ENCODE measurements at places on chromosomes 16 and 17.

- peaks cover 61% of the 10 kb centered on the region for H3K36me3 ChIP-seq
- peak overlapping the region; percentile 48 for H3K27ac ChIP-seq
- no peak overlapping the region for H3K4me3 ChIP-seq
- no peaks in the 10 kb centered on the region for H3K27me3 ChIP-seq
Observed at GRCh38 chr16:74651841-74652240, 14.8 kb downstream of the RFWD3 start.

DNA sequence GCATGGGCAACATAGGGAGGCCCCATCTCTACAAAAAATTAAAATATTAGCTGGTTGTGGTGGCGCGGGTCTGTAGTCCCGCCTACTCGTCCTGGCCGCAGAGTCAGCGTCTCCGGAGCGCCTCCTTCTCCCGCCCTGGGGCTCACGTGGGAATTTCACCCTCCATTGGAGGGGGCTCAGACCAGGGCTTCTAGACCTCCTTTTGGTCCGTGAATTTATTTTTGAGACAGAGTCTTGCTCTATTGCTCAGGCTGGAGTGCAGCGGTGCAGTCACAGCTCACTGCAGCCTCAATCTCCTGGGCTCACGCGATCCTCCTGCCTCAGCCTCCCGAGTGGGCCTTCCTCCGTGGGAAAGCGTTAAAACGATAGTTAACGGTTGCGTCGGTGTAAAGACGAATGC is 394 bp upstream of the NME4 start:
- no peaks in the 10 kb centered on the region for H3K36me3 ChIP-seq
- H3K4me3 ChIP-seq, result peak overlapping the region; percentile 60
- no peak overlapping the region for H3K27ac ChIP-seq
- peaks cover 31% of the 10 kb centered on the region for H3K4me1 ChIP-seq

DNA sequence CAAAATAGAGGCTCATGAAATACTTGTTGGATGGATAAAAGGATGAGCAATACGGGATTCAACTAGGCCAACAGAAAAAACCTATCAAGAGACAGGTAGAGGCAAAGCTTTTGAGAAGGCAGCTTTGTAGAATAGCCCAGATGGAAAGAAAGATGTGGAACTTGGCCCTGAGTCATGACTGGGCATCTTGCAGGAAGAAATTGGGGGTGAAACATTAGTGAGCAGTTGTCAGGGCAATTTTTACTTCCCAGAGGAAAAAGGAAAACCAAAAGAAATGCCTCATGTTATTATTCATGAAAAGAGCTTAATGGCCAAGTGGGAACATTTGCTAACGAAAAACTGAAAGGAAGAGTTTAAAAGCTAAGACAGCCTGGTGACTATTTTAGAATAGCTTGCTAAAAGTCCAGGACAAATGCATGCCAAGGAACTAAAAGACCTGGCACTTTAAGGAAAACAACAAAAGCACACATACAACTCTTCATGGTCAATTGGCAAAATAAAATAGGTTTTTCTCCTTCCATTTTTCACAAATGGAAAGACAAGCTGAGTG is 180.1 kb downstream of the HS3ST3A1 start:
- no peaks in the 10 kb centered on the region for H3K4me1 ChIP-seq
- no peaks in the 10 kb centered on the region for H3K36me3 ChIP-seq
- no peak for DNase-seq

DNA sequence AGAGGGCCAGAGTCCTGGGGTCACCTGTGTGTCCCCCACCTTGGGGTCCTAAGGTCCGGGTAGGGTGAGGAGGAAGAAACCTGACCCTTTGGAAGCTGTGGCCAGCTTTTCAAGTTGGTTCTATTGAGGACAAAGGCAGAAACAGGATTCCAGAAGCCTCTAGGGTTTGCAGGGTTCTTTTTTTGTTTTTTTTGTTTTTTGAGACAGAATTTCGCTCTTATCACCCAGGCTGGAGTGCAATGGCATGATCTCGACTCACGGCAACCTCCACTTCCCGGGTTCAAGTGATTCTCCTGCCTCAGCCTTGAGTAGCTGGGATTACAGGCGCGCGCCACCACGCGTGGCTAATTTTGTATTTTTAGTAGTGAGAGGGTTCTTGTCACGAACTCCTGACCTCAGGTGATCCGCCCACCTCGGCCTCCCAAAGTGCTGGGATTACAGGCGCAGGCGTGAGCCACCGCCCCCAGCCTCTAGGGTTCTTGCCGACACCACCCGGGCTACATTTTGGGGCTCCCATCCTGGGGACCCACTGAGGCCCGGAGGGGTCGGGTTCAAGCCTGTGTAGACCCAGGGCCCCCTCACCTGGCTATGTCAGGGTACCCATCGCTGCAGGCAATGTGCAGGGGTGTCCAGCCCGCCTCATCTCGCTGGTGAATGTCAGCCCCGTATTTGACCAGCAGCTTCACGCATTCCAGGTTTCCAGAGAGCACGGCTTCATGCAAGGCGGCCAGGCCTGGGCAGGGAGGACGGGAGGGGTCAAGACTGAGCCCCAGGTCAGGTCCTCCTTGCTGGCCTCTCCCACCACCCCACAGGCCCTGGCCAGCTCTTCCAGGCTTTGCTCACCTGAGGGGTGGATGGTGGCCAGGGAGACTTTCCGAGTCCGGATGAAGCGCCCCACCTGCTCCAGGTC is 674 bp downstream of the PPP1R27 start:
- H3K27ac ChIP-seq, result peak overlapping the region; percentile 84
- peak overlapping the region; percentile 76 for H3K4me3 ChIP-seq
- H3K36me3 ChIP-seq, result peaks cover 7% of the 10 kb centered on the region
- DNase-seq, result no peak

DNA sequence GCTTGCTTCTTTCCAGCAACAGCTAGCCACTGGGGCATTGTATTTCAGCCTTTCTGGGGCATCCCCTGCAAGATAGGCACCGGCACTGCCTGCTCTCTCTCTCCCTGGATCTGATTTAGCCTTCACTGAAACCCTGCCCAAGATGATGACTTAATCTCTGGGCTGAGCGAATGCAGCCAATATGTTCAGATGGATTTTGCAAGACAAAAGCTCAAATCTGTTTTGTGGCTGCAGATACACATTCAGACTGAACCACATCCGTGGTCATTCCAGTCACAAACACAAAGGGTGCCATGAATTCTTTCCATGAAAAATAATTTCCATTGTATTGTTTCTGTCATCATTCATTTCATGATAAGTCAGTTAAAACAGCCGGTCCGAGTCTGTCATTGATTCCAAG is 24.2 kb downstream of the SOST start:
- H3K36me3 ChIP-seq, result no peaks in the 10 kb centered on the region
- no peak overlapping the region for H3K27ac ChIP-seq
- H3K4me3 ChIP-seq, result no peak overlapping the region

DNA sequence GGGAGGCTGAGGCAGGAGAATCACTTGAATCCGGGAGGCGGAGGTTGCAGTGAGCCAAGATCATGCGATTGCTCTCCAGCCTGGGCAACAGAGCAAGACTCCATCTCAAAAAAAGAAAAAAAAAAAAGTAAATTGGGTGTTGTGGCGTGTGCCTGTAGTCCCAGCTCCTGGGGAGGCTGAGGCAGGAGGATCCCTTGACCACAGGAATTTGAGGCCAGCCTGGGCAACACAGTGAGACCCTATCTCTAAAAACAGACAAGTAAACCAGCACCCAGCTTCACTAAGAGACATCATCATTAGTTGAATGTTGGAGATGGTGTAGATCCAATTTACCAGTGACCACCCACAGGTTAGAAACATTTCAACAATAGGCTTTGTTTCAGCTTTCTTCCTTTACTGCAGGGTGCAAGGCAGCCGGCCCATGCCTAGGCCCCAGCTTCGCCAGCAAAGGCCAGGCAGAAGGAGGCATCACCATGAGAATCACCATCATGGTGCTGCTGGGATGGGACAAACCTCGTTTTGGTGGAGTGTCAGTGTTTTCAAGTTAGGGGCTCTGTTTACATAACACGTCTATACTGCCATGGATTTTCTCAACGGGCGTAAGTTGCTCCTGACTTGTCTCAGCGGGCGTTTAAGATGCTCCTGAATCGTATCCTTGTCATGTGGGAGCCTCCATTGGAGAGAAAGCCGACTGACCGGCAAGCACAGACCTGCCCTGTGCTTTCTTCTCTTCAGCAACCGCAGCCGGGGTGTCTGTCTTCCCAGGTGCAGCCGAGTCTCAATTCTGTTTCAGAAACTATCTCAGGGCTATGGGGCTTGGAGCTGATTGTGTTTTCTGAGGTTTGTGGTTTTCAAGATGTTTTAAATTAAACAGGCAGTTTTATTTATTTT is 7.3 kb downstream of the TCF25 start:
- peaks cover 5% of the 10 kb centered on the region for H3K4me1 ChIP-seq
- no peak for DNase-seq
- no peak overlapping the region for H3K4me3 ChIP-seq
- no peaks in the 10 kb centered on the region for H3K27me3 ChIP-seq
- no peak overlapping the region for H3K27ac ChIP-seq
- peaks cover 53% of the 10 kb centered on the region for H3K36me3 ChIP-seq

DNA sequence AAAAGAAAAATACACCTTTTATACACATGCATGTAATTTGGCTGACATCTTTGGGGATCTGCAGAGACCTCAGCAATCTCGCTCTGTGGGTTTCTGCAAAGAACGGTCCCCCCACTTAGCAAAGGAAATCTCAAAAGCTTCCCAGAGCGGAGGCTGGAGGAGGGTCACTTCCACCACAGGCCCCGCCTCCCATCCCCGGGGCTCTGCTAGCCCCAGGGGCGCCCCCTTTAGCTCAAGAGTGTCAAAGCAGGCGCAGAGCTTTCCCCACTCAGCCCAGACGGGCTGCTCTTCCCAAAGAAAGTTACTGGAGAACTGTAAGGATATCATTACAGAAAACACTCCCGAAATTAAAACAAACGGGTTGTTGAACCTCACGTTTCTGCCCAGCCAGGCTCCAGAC is 11.4 kb downstream of the SLC13A5 start:
- peaks cover 9% of the 10 kb centered on the region for H3K27me3 ChIP-seq
- H3K4me1 ChIP-seq, result peaks cover 5% of the 10 kb centered on the region
- H3K36me3 ChIP-seq, result no peaks in the 10 kb centered on the region
- H3K4me3 ChIP-seq, result no peak overlapping the region
- no peak overlapping the region for H3K27ac ChIP-seq
- DNase-seq, result peak; percentile 56

GRCh38 chr16:30761427-30761927 is 385 bp downstream of the CFAP119 start:
- peak overlapping the region; percentile 92 for H3K27ac ChIP-seq
- H3K4me3 ChIP-seq, result peak overlapping the region; percentile 89
- H3K4me1 ChIP-seq, result peaks cover 33% of the 10 kb centered on the region
- peak; percentile 68 for DNase-seq
- H3K27me3 ChIP-seq, result no peaks in the 10 kb centered on the region

- peaks cover 84% of the 10 kb centered on the region for H3K4me1 ChIP-seq
- peak overlapping the region; percentile 90 for H3K27ac ChIP-seq
- peaks cover 62% of the 10 kb centered on the region for H3K36me3 ChIP-seq
- H3K4me3 ChIP-seq, result peak overlapping the region; percentile 30
- DNase-seq, result no peak
Observed at GRCh38 chr17:76189741-76190140, 48.7 kb upstream of the FOXJ1 start.

DNA sequence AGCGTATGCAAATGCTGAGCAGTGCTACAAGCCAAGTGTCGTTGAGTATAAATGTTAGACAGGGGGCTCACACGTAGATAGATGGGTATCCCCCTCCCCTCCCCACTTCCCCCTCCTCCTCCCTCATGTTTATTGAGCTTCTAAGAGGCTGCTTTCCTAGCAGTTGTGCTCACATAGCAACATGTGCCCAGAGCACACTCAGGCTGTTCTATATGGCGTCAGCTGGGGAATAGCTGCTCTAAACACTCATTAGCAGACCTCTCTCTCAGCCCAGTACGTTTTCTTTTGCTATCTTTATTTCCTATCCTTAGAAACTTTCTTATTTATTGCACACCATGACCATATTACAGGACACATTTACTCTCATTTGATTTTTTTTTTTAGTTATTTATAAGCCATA is 1.8 kb downstream of the KCNJ2 start:
- no peak overlapping the region for H3K4me3 ChIP-seq
- H3K4me1 ChIP-seq, result peaks cover 15% of the 10 kb centered on the region
- no peaks in the 10 kb centered on the region for H3K36me3 ChIP-seq
- peaks cover 49% of the 10 kb centered on the region for H3K27me3 ChIP-seq
- no peak overlapping the region for H3K27ac ChIP-seq

- no peak overlapping the region for H3K4me3 ChIP-seq
- H3K36me3 ChIP-seq, result no peaks in the 10 kb centered on the region
- H3K4me1 ChIP-seq, result peaks cover 39% of the 10 kb centered on the region
Observed at GRCh38 chr17:64406321-64407200, 15.9 kb upstream of the PECAM1 start.

GRCh38 chr16:3012828-3013420 is at the start of gene CLDN9:
Gene CLDN9, plus strand, starts transcription at chr16:3012923. Its CDS starts 440 bp downstream, at chr16:3013363.
- no peak within 1 kb of the TSS for H3K27ac ChIP-seq
- H3K36me3 ChIP-seq, result no peaks in the 10 kb centered on the region
- no peak within 1 kb of the TSS for H3K4me3 ChIP-seq

- no peak overlapping the region for H3K27ac ChIP-seq
- peaks cover 52% of the 10 kb centered on the region for H3K36me3 ChIP-seq
- no peaks in the 10 kb centered on the region for H3K4me1 ChIP-seq
- H3K27me3 ChIP-seq, result no peaks in the 10 kb centered on the region
- no peak for DNase-seq
Observed at GRCh38 chr16:24801761-24802302, 43.9 kb upstream of the SLC5A11 start.

DNA sequence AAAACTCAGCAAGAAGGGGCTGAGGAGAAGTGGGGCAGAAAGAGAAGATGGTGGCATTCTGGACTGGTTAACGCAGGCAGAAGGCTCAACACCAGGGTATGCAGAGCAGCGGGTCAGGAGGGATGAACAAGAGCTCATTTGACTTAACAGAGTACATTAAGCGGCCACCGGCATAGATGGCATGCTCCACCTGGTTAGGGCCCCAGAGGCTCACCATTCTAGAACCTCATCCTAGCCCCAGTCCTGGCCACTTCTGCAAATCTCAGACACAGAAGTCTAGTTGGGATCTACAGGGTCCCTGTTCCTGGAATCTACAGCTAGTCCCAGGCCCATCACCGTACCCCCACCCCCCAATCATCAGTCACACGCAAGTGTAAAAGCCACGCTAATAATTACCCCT is 1.7 kb upstream of the MYO1C start:
- DNase-seq, result no peak
- H3K36me3 ChIP-seq, result no peaks in the 10 kb centered on the region

DNA sequence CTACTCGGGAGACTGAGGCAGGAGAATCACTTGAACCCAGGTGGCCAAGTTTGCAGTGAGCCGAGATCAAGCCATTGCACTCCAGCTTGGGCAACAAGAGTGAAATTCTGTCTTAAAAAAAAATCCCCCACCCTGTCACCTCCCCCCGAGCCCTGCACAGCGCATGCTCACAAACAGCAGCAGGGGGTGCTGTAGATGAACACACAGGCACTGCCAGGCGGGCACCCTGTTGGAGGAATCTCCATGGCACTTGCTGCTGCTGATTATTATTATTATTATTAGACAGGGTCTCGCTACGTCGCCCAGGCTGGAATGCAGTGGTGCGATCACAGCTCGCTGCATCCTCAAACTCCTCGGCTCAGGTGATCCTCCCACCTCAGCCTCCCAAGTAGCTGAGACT is 24.6 kb downstream of the FZD2 start:
- no peaks in the 10 kb centered on the region for H3K36me3 ChIP-seq
- H3K27me3 ChIP-seq, result peaks cover 17% of the 10 kb centered on the region
- H3K4me1 ChIP-seq, result no peaks in the 10 kb centered on the region
- H3K4me3 ChIP-seq, result no peak overlapping the region
- DNase-seq, result no peak
- H3K27ac ChIP-seq, result no peak overlapping the region
